ENCODE measurements at places on chromosomes 2 and 18. TPM values are rescaled to one million over a fixed set of nuclear protein-coding genes. Genes with fewer than 3 reads are reported as not detected.

The TRMT61B gene
- total RNA-seq: 10.1 TPM

The SLC4A3 gene
- total RNA-seq: 4.9 TPM

The MYO7B gene
- total RNA-seq: 0.89 TPM

The KIF5C gene
- total RNA-seq: 0.13 TPM

The CCDC150 gene
- total RNA-seq: 3.5 TPM

The MATN3 gene
- total RNA-seq: 0.15 TPM

The MEP1B gene
- total RNA-seq: not detected

The PREPL gene
- 102 TPM for total RNA-seq

The CFAP221 gene
- total RNA-seq: not detected

The VWA3B gene
- total RNA-seq: not detected

The GBX2 gene
- 0.94 TPM for total RNA-seq

The LRATD1 gene
- not detected for total RNA-seq

The TOGARAM2 gene
- 1.0 TPM for total RNA-seq

GRCh38 chr2:134333646-134334189 is 79.8 kb downstream of the MGAT5 start:
- DNase-seq: no peak

- DNase-seq: no peak
These were observed 110.0 kb upstream of the FZD7 start for GRCh38 chr2:201923436-201924328.

DNA sequence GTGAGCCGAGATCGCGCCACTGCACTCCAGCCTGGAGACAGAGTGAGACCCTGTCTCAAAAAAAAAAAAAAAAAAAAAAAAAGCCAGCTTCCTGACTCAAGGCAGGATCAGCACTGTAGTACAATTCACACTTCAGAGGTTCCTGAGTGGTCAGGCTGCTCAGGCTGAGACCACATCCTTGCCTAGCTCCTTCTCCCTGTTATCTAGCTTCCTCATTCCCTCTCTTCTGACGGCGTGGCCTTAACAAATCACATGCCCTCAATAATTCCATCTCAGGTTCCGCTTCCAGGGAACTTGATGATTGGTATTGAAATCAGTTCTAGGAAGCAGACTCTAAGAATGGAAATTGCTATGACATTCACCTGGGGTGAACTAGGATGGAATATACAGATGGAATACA is 29.8 kb upstream of the KDM3A start:
- no peak for DNase-seq

DNA sequence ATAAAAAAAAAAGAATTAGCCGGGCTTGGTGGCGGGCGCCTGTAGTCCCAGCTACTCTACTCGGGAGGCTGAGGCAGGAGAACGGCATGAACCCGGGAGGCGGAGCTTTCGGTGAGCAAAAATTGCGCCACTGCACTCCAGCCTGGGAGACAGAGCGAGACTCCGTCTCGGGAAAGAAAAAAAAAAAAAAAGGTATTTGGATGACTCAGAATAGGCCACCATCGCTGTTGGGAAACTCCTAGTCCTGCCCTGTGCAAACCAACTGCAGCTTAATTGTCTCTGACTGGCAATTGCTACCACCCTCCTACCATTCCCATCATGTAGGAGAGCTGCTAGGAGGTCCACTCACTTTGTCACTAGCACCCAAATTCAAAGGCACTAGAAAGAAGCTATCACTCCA is 43.5 kb downstream of the ATP8B1 start:
- DNase-seq: no peak

GRCh38 chr2:157460897-157461296 is 17.0 kb upstream of the CYTIP start:
- DNase-seq: no peak

- DNase-seq: no peak
These were observed 1386.5 kb downstream of the RPIA start for GRCh38 chr2:90077948-90078347.

GRCh38 chr2:3657881-3658280 is at the start of gene ALLC:
Gene ALLC, plus strand, starts transcription at chr2:3658200. Its CDS starts 12,958 bp downstream, at chr2:3671158.
- no peak for DNase-seq

- no peak for DNase-seq
These were observed 37.6 kb downstream of the CDH7 start for GRCh38 chr18:65788373-65788772.

DNA sequence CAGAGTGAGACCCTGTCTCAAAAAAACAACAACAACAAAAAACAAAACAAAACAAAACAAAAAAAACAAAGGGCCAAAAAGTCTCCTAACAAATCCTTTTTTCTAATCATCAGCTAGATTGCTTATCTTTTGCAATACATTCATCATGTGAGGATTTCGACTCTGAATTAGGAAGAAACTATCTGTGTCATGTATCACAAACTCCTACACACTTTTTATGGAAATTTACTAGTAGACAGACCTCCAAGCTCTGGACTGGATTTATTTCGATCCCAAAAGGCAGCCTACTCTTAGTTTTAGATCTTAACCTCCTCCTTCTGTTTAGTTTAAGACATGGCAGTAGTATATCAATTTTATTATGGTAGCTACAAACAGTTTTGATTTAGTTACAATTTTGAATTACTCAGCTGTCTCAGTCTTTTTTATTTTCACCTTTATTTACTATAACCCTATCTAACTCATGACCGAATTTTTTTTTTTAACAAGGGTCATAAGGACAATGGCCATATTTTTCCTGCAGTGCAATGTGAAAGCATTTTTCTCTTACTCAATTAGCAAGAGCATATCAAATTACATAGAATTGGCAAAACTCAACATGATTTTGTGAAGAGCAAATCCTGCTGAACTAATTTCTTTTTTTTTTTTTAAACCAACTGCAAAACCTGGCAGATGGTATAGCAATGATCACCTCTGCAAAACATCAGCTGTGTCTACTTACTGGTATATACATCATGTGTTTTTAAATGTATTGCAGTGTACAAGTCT is 10.7 kb upstream of the CCDC88A start:
- DNase-seq: no peak

- DNase-seq: no peak
These were observed 110.3 kb downstream of the PXDN start for GRCh38 chr2:1633936-1634587.

DNA sequence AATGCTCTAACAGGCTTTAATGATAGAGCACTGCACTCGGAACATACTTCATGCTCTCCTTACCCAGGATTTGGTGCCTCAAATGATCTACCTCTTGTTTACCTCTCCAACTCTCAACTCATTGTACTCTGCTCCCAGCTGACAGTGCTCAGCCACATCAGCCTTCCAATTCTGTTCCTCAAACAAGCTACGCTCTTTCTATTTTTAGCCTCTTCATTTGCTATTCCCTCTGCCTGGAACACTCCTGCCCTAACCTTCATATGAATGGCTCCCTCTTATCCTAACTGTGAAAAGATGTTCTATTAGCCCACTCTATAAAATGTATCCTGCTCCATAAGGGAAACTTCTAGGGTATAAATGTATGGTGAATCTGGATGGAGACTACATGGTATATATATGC is 42.5 kb downstream of the PIGN start:
- DNase-seq: no peak

DNA sequence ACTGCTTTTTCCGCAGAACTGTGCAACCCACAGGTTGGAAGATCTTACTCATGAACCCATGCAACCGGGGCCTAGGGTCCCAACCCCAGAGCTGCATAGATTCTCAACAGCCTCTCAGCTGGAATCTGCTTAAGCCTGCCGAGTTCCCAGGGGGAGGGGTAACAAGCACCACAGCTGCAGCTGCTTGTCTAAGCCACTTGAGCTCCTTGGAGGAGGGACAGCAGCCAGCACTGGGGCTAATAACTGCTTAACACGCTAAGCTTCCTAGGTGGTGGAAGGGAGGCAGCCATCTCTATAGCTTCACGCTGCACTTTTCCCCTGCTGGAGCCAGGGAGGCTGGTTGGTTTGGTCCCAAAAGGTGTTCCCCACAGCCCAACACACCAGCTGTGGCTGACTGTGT is 311.6 kb downstream of the DSC3 start:
- DNase-seq: no peak

GRCh38 chr18:48367557-48367956 is 41.6 kb downstream of the ZBTB7C start:
- no peak for DNase-seq

- DNase-seq: no peak
These were observed 16.3 kb downstream of the ANKRD44 start for GRCh38 chr2:197294260-197294659.

- no peak for DNase-seq
These were observed 151.6 kb downstream of the DTNB start for GRCh38 chr2:25521665-25522387.

DNA sequence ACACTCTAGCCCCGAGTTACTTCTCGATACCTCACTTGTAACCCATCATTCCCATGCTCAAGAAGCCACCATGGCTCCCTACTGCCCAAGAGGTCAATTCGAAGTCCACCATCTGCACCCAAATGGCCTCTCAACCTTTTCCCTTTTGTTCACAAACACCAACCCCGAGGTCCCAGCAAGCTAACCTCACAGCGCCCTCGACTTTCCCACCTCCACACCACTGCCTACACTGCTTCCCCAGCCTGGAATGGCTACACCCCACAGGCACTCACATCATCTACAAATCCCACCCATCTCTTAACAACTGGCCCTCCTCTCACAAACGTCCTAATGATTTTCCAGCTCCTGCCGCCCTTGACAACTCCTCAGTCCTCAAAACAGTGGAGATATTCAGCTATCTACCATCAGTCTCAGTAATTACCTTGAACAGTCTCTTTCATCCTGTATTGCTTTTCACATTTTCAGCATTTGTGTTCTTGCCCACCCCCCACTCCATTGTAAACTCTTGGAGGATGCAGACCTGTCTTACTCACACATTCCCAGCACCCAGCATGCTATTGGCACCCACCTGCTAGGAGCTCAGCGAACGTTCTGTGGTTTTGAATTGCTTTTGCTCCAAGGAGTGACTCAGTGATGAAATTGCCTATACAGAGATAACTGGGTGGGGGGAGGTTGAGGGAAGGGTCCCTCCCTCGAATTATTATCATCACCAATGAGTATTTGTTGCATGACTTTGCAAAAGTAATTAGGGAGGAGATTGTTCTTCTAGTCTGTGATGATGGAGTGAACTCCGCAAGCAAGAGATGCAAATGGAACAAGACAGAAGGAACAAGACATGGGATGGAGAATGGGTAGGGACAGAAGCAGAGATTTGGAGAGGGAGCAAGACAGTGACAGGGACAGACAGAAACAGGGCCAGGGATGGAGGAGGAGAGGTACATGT is 106.8 kb downstream of the CYP26B1 start:
- DNase-seq: peak; percentile 86

DNA sequence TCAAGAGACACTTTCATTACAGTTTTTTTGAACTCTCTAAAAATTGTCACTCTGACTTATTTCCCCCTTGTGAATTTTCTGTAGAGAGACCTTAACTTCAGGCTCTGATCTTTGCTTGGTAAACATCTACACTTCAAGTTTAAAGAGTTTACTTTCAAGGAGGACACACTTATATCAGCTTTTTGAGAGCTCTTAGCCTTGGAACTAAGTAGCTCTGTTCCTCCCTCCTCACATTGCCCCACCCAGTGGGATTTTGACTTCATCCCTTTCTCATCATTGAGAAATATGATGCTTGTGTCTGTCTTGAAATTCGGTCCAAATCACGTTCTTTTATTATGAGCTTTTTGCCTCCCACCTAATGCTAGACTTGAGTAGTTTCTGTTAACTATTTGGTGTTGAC is 433.4 kb upstream of the MEIS1 start:
- DNase-seq: no peak

- no peak for DNase-seq
These were observed 227.8 kb upstream of the RBBP8 start for GRCh38 chr18:22705328-22705727.

DNA sequence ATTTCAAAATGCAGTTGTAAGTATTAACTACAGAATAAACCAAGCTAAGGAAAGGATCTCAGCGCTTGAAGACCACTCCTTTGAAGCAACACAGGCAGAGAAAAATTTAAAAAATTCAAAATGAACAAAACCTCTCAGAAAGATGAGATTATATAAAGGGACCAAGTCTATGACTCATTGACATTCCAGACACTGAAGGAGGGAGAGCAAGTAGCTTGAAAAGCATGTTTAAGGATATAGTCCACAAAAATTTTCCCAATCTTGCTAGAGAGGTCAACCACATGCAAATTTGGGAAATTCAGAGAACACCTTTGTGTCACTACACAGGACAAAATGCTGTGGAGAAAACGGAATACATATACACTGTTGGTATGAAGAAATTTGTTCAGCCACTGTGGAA is 112.6 kb upstream of the MC4R start:
- DNase-seq: no peak

GRCh38 chr2:105072039-105072438 is 34.2 kb downstream of the MRPS9 start:
- no peak for DNase-seq

DNA sequence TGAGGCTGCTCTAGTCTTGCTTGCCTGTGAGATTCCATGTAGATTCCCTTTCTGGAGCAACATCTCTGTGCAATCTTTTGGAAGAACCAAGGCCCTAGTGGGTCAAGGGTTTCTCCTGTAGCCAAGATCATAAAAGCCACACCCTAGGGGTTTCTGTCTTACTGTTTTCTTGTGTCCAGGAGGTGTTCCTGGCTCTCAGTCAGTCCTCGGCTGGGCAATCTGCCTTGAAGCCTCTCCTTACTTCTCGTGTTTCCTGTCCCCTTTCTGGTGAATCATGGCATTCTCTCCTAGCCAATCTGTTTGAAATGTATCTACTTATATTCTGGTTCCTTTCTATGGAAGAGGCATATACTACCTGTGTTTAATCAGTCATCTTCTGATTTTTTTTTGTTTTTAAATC is 484.8 kb upstream of the UBE2E3 start:
- peak; percentile 49 for DNase-seq

DNA sequence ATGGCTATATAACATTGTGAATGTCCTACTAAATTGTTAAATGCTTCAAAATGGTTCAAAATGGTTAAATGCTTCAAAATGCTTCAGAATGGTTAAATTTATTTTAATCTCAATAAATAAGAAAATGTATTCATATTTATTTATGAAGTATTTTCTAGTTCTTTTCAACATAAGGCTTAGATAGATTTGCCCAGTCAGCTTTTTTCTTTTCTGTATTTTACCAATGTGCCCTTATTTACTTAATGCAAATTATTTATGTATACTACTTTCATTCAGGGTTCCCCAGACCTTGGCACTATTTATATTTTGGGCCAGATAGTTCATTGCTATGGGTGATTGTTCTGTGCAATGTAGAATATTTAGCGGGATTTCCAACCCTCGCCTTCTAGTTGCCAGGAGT is 546.7 kb downstream of the RIT2 start:
- no peak for DNase-seq

- no peak for DNase-seq
These were observed 59.2 kb upstream of the CHST9 start for GRCh38 chr18:27244259-27244658.

DNA sequence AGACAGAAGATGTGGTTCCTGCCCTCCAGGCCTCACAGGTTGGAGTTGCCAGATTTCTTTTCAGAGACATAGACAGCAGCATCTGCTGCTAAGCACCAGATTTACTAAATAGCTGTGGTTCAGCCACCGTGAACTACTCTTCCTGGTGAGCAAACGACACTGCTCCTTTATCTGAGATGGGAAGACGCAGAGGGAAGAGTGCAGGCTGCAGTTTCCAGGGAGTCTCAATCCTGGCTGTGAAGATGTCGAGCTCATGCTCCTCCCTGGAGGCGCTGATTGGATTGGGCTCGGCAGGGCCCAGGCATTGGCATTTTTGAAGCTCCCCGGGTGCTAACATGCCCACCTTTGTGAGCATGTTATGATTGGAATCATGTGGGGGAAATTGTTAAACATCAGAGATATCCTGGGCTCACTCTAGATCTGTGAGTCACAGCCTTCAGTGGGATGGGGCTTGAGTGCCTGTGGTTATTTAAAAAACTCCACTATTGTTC is 314.8 kb downstream of the TSN start:
- DNase-seq: no peak
